GM23248 (cell line): ENCODE measurements at places on chromosomes 4 and X. TPM values are rescaled to one million over a fixed set of nuclear protein-coding genes. Genes with fewer than 3 reads are reported as not detected.

GRCh38 chr4:114727461-114727860 is 128.9 kb downstream of the UGT8 start:
- DNase-seq, result no peak

GRCh38 chrX:153317306-153317705 is 4.3 kb downstream of the PNMA6F start:
- DNase-seq, result no peak

GRCh38 chrX:16696956-16697355 is 15.5 kb downstream of the CTPS2 start:
- DNase-seq, result no peak

- no peak for DNase-seq
Observed at GRCh38 chrX:53718073-53718472, 31.6 kb upstream of the HUWE1 start.

Gene LDB2
- polyA plus RNA-seq, result 48.6 and 52.8 TPM in 2 replicates

- no peak for DNase-seq
Observed at GRCh38 chrX:14607446-14607985, 78.2 kb downstream of the GLRA2 start.

DNA sequence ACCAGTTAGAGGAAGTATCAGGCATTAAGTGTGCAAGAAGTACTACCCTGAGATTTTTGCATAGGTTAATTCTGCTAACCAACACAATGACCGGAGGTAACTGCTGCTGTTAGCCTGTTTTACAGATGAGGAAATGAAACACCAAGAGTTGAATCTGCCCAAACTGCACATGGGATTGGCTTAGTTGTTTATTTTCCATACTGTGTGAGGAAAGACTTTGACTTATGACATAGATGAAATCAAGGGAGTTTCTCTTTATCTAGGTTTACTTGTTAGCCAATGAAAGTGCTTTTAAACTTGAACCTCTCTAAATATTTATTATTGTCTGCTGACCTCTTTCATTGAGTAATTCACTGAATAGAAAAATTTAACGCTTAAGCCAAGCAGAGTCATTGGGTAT is 10.3 kb downstream of the GUCY1B1 start:
- no peak for DNase-seq
